Stimulated activated CD4-positive, alpha-beta T cell treated with anti-CD3 and anti-CD28 coated beads, TNF-alpha, amount 100 ng/mL, for 24 hours (primary cell): ENCODE measurements at places on chromosomes 12 and 14.

DNA sequence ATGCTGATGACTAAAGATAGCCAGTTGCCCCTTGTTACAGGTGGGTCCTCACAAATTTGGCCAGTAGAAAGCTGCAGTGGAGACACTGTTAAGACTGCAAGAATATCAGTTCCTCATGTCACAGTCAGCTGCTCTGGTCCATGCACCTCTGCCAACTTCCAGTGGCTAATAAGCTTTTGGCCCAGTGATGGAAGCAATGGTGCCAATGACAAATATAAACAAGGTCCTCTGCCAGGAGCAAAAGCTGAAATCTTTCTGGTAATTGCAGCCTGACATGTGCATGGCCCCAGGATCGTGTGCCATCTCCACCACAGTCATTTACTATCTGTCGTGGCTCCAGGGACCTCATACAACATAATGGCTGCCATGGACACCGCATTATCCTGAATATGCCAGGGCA lies 85.4 kb upstream of the TMEM260 start:
- no peak for DNase-seq

DNA sequence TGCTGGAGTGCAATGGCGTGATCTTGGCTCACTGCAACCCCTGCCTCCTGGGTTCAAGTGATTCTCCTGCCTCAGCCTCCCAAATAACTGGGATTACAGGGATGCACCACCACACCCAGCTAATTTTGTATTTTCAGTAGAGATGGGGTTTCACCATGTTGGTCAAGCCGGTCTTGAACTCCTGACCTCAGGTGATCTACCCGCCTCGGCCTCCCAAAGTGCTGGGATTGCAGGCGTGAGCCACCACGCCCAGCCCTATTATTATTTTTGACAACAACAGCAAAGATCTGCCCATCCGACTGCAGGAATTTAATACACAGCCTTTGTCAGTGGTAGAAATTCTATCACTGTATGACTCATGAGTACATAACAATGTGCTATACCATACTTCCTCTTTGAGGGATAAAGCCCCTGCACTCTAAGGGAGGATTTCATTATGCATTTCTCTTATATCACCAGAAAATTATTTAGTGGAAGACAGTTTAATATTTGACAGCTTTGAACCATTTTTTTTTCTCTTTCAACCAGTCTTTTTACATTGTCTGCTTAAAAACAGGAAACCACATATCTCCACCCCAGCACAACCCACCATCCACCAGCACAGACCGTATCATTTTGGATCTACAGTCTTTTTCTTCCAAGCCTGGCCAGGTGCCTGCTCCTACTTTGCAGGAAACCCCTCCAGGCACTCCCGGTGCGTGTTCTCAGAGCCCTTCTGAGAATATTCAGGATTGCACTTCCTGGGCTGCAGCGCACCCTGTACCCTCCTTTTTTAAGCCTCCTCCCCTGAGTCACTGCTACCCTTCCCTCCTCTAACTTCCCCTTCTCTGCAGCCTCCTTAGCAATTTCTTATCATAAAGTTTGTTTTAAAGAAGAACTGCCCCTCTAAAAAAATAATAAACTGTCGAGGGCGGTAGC lies 594 bp downstream of the ARHGDIB start:
- no peak for DNase-seq

GRCh38 chr14:52267501-52268278 lies at the start of gene PTGDR:
Gene PTGDR (plus strand): TSS chr14:52267698. CDS start chr14:52267815, 117 bp downstream.
- no peak for DNase-seq

GRCh38 chr14:61822458-61822857 lies 60.2 kb downstream of the SNAPC1 start:
- no peak for DNase-seq

DNA sequence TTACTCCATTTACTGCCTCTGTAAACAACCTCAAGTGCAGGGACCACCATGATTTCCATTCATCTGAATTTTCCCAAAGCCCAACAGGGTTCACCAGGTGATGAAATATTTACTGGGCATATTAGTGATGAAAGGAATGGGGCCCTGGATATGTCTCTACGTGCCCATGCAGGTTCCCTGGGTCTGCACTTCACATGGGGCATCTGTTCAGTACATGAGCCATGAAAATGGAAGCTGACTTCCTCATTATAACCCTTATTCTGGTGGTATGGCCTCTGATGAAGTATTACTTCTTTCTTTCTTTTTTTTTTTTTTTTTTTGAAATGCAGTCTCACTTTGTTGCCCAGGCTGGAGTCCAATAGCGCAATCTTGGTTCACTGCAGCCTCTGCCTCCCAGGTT lies 26.5 kb upstream of the CORO1C start:
- DNase-seq, result no peak

GRCh38 chr14:24159777-24160498 lies 1.1 kb upstream of the IRF9 start:
- DNase-seq, result no peak

DNA sequence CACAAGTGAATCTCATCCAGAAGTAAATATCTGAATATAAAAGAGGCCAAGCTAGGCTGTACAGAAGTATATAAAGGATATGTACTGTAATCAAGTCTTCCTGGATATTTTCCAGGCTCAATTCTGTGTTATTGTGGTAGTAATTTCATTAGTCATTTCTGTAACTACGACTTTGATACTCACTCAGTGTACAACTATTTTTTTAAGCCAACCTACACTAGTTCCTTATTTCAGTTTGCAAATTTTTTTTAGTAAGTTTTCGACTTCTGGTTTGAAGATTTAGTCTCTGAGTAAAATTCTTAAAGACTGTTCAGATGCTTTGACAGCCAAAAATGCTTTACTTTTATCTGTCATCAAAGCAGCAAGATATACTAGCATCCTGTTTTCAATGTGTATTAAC lies 130.8 kb downstream of the CAPZA3 start:
- no peak for DNase-seq

DNA sequence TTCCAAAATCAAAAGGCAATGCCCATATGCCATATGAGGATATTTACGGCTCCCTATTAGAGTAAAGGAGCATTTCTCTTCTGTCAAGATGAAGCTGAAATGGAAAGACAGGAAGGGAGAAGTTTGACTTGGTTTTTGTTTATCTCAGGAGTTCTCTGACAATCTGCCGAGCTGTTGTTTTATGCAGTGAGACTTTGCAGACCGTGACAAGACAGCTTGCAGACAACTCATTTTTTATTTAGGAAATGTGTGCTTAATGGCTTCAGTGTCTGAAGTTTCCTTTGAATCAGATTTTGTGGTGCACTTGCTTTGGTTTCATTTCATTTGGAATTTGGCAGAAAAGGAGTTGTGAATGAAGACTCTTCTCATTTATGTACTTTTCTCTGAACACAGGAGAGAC lies 145.4 kb downstream of the C12orf50 start:
- DNase-seq, result no peak
